ENCODE measurements at places on chromosomes 2 and 18.

DNA sequence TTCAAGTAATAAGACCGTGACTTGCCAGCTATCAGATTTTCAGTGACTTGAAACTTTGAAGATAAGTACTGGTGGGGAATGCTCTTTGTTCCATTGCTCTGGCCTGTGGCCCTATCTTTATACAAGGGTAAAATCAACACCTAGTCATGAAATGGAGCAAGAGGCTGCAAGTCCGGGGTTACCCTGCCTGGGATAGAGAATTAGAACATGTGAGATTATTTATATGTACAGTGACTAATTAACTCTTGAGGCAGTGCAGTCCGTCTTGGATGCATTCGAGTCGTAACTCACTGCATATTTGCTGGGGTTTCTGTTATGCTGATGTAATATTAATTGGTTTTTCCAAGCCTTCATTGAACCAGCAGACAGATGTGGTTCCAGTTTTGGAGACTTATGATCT is 105.8 kb upstream of the LYPD6 start:
- DNase-seq = no peak

- no peak for DNase-seq
Observed at GRCh38 chr2:117058366-117058765, 756.1 kb upstream of the DDX18 start.

- no peak for DNase-seq
Observed at GRCh38 chr2:64120008-64120407, 24.2 kb downstream of the PELI1 start.

DNA sequence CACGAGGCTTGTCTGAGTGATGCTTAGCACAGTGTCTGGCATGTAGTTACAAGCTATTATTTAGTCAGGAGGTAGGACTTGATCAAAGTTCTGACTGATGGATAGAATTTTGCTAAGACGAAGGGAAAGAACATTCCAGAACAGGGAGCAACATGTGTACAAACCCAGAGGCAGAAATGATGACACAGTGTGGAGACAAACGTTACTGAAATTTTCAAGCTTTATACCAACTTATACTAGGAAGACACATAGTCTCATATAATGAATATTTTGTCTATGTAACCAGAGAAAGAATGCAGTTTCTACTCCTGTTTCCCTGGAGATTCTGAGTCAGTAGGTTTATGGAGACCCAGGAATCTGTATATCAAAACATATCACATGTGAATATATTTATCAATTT is 123.4 kb downstream of the FAM124B start:
- DNase-seq = no peak

- no peak for DNase-seq
Observed at GRCh38 chr2:16860627-16861026, 195.0 kb upstream of the CYRIA start.

DNA sequence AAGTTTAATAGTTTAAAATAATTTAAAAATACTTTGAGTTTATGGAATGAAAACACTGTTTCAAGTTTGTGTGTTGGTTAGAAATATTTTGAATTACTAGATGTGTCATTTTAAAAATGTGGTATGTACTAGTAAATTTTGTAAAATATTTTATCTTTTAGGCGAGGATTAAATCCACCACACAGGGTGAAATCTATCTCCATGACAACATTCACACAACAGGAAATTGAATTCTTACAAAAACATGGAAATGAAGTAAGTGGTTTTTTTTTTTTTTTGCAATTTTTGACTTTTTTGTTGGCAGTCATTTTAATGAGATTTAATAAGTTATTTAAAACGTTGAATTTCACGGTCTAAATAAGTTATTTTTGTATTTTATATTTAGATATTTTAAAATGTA is 19.4 kb downstream of the AGFG1 start:
- no peak for DNase-seq

DNA sequence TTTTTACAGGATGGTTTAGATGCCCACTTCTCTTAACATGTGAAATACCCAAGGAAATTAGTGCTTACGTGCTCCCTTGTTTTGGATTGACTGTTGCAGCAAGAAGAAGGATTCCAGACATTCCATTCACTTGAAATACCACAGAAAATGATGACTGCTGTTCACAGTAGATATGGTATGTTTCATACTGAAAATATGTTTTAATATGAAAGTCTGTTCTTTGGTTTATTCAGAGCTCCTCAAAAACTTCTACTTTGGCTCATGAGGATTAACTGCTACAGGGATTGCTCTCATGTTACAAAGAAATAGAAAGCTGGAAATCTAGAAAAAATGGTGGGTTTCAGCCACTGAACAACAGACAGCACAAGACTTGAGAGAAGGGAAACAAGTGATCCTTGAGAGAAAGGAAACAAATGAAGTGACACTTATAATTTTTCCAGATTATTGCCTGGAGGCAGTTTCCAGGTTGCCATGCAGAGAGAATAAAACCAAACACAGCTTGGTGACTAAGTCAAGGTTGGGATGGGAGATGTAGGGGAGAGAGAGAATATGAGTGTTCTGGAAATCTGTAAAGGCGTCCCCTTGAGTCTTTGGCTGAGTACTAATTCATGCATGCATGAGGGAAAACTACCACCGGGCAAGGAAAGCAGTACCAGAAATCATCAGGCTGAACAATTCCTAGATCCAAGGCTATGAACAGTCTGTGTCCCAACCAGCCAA is 348.1 kb downstream of the CLIP4 start:
- no peak for DNase-seq

- DNase-seq = no peak
Observed at GRCh38 chr2:196660244-196660643, 20.7 kb downstream of the CCDC150 start.
